Naive B cell (primary cell): ENCODE measurements at places on chromosomes 4 and X. TPM values are rescaled to one million over a fixed set of nuclear protein-coding genes. Genes with fewer than 3 reads are reported as not detected.

Gene CETN2
- polyA plus RNA-seq, result 31.0 TPM

- no peak for DNase-seq
- H3K4me3 ChIP-seq, result no peak overlapping the region
- H3K36me3 ChIP-seq, result no peaks in the 10 kb centered on the region
- peaks cover 48% of the 10 kb centered on the region for H3K27me3 ChIP-seq
Measured at GRCh38 chr4:121953860-121954259, 2.0 kb upstream of the TRPC3 start.

Gene FHL1
- polyA plus RNA-seq, result 4.5 TPM

- no peak for DNase-seq
- H3K4me1 ChIP-seq, result no peaks in the 10 kb centered on the region
- no peaks in the 10 kb centered on the region for H3K27me3 ChIP-seq
- H3K4me3 ChIP-seq, result no peak overlapping the region
- no peaks in the 10 kb centered on the region for H3K36me3 ChIP-seq
Measured at GRCh38 chr4:179738822-179739221, 2296.6 kb upstream of the AGA start.

- no peak for DNase-seq
- no peaks in the 10 kb centered on the region for H3K27me3 ChIP-seq
- H3K4me1 ChIP-seq, result no peaks in the 10 kb centered on the region
- H3K36me3 ChIP-seq, result no peaks in the 10 kb centered on the region
- H3K27ac ChIP-seq, result no peak overlapping the region
Measured at GRCh38 chrX:22395372-22395771, 122.7 kb downstream of the CBLL2 start.

Gene MAGEA4
- polyA plus RNA-seq, result not detected

Gene GAGE12J
- polyA plus RNA-seq, result not detected

DNA sequence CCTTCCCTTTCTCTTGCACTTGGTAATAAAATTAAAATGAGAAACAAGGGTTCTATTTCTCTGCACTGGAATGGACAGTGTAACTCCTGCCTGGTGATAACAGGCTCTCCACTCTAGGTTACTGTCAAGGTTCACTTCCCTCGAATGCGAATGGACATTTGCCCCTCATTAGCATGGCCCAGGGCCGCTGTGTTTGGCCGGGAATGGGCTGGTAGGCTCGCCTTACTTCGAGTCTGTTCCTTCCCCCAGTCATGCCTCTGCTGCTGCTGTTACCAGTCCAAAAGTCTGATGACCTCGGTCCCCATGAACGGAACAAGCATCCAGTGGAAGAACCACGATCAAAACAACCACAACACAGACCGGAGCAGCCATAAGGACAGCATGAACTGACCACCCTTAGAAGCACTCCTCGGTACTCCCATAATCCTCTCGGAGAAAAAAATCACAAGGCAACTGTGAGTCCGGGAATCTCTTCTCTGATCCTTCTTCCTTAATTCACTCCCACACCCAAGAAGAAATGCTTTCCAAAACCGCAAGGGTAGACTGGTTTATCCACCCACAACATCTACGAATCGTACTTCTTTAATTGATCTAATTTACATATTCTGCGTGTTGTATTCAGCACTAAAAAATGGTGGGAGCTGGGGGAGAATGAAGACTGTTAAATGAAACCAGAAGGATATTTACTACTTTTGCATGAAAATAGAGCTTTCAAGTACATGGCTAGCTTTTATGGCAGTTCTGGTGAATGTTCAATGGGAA lies 61.5 kb downstream of the EDNRA start:
- no peaks in the 10 kb centered on the region for H3K36me3 ChIP-seq
- H3K27ac ChIP-seq, result no peak overlapping the region
- H3K4me1 ChIP-seq, result no peaks in the 10 kb centered on the region

Gene INTS12
- 33.2 TPM for polyA plus RNA-seq

Gene NEXMIF
- not detected for polyA plus RNA-seq

- no peaks in the 10 kb centered on the region for H3K27me3 ChIP-seq
- H3K4me1 ChIP-seq, result no peaks in the 10 kb centered on the region
- no peaks in the 10 kb centered on the region for H3K36me3 ChIP-seq
- H3K27ac ChIP-seq, result no peak overlapping the region
- no peak overlapping the region for H3K4me3 ChIP-seq
Measured at GRCh38 chrX:10571260-10571659, 49.1 kb downstream of the MID1 start.

GRCh38 chr4:185201977-185202962 lies 1.5 kb downstream of the CFAP97 start:
- H3K27me3 ChIP-seq, result no peaks in the 10 kb centered on the region
- H3K4me1 ChIP-seq, result peaks cover 55% of the 10 kb centered on the region
- peak overlapping the region; percentile 99 for H3K27ac ChIP-seq
- no peaks in the 10 kb centered on the region for H3K36me3 ChIP-seq

DNA sequence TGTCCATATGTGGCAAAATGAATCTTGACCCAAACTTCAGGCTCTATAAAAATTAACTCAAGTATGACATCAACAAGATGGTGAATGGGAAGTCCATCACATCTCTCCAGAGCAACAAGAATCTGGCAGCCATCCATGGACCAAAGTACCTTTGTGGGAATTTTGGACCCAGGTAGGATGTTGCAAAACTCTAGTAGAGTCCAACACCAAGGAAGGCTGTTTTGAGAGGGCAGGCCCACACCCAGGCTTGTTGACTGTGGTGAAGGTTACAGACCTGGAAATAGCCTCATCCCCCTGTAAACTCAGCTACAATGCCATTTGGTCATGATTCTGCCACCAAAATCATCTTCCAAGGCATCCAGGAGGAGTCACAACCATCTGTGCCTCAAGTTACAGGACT lies 12.9 kb downstream of the DGAT2L6 start:
- H3K36me3 ChIP-seq, result peaks cover 11% of the 10 kb centered on the region
- no peak overlapping the region for H3K27ac ChIP-seq
- H3K4me1 ChIP-seq, result no peaks in the 10 kb centered on the region
- peaks cover 15% of the 10 kb centered on the region for H3K27me3 ChIP-seq
